ENCODE measurements at places on chromosomes 5 and 9.

DNA sequence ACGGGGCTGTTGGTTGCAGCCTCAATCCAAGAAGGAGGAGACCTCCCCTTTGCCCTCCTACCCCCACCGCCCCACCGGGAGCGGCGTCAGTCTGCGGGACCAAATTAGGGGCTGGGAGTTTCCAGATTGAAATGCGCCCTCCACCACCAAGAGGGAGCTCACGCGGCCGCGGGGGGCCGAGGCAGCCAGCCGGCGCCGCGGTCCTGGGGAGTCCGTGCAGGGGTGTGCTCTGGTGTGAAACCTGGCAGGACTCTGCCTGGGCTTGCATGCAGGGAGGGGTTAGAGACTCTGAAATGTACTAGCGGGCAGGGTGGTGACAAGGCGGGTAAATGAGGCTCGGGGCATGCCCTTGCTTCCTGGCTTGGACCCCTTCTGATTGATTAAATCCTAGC, 989 bp upstream of the FBN2 start:
- peak; percentile 48 for DNase-seq

- DNase-seq: no peak
Observed at GRCh38 chr9:94768766-94769165, 42.3 kb downstream of the AOPEP start.

GRCh38 chr5:33745101-33745770, 146.6 kb downstream of the ADAMTS12 start:
- DNase-seq: peak; percentile 16

DNA sequence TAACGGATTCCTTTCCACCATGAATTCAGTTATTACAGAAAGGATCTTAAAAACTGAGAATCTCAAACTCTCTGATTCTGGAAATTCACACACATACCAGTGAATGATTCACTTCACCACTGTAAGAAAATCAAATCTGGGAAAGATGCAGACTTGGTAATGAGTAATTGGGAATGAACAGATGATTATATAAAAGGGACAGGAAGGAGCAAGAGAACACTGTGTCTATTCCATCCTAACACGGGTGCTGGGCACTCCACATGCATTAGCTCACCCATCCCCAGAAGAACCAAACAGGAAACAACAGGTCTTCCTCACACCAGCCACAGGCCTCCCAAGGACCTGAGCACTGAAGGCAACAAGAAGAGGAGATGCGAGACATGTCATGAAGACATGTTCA, 74.8 kb upstream of the ZNF622 start:
- peak; percentile 90 for DNase-seq

GRCh38 chr9:27499451-27499850, 24.6 kb upstream of the IFNK start:
- DNase-seq: peak; percentile 20

DNA sequence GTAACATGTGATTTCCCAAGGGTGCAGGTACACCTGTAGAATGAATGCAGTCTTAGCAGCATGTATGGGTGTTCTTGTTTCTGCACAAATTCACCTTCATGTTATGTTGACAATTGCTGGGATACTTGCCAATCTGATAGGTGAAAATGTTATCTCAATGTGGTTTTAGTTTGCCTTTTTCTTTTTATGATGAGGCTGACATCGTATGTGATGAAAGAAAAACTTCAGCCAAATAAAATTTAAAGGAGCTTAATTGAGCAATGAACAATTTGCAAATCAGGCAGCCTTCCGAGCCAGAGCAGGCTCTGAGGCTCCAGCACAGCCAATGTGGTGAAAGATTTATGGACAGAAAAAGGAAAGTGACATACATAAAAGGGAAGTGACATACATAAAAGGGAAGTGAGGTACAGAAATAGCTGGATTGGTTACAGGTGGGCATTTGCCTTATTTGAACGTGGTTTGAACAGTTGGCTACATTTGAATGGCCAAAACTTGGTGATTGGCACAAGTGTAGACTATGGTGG, 10.5 kb downstream of the TAL2 start:
- DNase-seq: no peak

DNA sequence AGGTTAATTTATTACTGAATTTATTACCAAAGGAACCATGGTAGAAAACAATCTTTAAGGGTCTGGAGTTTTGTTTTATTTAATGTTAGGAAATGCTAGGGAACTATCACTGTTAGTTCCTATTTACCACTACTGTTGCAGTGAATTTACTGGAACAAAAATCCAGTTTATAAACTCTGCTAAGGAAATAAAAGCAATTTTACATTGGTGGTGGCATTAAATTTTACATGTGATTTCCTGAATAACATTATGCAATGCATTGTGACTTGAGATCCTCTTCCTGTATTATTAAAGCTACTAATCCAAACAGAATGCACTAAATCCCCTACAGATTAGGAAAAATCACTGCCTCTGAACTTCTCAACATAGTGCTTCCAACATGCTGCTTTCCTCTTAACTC, 599.5 kb upstream of the PTGER4 start:
- no peak for DNase-seq

DNA sequence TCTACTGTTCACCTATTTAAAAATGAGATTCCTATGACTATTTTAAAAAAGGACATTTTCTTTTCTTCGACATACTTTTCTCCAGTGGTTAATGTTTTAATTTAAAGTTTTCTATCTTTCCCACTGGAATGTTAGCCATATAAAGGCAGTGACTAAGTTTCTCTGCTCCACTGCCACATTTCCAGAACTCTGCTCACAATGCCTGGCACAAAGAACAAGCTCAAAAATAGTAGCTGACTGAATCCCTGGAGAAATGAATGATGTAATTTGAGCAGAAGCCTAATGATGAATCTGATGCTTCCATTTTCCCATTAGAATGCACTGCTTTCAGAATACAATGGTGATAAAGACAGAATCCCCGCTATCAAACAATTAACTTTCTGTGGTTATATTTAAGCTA, 817.8 kb downstream of the MTRR start:
- peak; percentile 47 for DNase-seq

- no peak for DNase-seq
Observed at GRCh38 chr5:11609570-11610303, 294.5 kb downstream of the CTNND2 start.

DNA sequence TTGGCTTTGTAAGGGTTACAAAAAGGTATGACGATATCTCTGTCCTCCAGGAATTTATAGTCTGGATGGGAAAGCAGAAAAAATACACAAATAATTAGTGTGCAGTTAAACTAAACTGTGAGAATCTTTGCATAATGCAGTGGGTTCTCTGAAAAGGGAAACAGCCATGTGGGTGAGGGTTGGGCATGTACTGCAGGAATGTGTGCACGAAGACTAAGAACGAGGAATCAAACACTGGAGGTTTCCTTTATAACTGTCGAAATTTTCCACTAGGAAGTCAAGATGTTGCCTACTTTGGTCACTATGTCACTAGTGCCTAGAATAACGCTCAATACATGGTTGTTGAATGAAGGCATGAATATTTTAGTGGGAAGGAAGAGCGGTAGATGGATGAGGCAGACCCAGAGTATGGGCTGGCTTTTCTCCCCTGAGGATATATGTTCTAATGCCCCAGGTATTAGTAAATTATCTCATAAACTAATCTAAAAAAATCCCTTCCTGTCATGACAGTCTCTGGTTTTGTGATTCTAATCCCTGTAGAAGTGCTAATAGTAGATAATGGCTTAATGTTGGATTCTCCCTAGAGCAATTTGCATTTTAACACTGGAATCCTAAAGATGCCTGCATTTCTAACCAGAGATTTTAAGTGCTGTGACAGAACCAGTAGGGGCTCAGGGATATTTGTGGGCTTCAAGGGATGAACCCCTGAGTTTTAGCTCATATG, 227.3 kb downstream of the NMUR2 start:
- DNase-seq: peak; percentile 57

- peak; percentile 75 for DNase-seq
Observed at GRCh38 chr5:378301-378891, 56.9 kb downstream of the AHRR start.

GRCh38 chr5:91103353-91104061, 279.6 kb downstream of the ARRDC3 start:
- DNase-seq: no peak
